AG10803 (cell line): ENCODE measurements at places on chromosomes 4 and X.

GRCh38 chrX:153590961-153591956 is 7.7 kb downstream of the CCNQ start:
- DNase-seq = no peak

DNA sequence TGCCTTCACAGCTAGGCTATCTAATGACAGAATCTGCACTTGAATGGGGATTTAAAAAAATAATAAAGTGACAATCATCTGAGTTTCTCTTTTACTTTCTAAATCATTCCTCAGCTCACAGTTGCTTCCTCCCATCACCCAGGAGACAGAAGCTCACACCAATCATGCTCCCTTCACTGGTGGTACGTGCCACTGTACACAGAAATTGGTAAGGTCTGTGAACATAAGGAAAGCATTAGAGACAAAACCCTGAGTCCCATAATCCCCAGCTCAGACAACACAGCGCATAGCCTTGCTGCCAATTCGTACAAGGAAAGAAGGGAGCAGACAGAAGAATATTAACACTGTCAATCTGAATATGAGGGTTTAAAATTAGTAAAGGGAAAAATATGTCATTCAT is 133.1 kb downstream of the IDS start:
- DNase-seq = peak; percentile 60

GRCh38 chrX:41721590-41721989 is 2.4 kb upstream of the GPR82 start:
- no peak for DNase-seq

GRCh38 chr4:147923854-147924253 is 192.0 kb downstream of the ARHGAP10 start:
- no peak for DNase-seq

DNA sequence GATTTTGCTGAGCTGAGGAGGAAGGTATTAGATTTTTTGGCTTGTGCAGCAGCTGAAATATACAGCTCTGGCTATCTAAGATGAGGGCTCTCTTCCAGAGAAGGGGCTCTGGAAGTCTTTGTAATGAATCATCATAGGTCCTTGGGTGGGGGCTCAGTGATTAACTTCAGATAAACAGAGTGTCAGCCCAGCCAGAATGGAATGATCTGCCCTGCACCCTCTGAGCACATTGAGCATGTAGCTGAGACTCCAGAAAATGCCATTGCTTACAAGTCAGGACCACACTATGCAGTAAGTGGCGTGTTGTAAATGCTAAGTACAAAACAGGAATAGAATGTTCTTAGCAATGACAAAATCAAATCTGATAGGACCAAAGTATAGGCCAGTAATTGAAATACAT is 836.0 kb downstream of the PDHA2 start:
- no peak for DNase-seq
